Psoas muscle (tissue), 8 donors: ENCODE measurements at places on chromosomes 4 and X. TPM values are rescaled to one million over a fixed set of nuclear protein-coding genes. Genes with fewer than 3 reads are reported as not detected.

DNA sequence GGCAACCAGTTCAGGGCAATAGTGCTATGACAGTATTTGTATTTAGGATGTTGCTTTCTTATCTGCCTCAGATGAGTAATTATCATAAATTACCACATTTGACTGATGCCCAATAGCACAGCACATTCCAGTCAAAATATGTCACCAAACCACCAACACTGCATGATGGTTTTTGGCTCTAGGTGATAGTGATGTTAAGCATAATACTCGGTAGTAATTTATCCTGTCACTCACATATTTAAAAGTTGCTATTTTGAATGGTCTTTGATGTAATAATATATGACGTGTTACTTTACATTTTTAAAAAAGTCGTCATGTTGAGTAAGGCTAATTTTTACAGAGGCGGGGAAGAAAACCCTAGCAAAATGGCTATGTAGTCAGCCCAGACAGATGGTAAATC, 42.5 kb downstream of the UNC5C start:
- no peak for DNase-seq

The SERTM2 gene
- total RNA-seq: 0.10 TPM

- DNase-seq: no peak
Measured at GRCh38 chrX:48468247-48468671, 1.8 kb downstream of the SLC38A5 start.

DNA sequence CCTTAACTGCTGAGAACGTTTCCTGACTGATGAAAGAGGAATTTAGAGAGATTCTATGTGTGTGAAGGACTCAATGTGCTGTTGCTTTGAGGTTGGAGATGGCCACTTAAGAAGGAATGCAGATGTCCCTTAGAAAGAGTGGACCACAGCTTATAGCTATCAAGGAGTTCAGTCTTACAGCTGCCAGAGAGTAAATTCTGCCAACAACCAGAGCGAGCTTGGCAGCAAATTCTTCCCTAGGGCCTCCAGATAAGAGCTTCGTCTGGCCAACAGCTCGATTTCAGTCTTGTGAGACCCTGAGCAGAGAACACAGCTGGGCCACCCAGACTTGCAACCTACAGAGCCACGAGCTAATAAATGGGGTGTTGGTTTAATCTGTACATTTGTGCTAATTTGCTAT, 21.8 kb downstream of the MID1 start:
- DNase-seq: no peak

DNA sequence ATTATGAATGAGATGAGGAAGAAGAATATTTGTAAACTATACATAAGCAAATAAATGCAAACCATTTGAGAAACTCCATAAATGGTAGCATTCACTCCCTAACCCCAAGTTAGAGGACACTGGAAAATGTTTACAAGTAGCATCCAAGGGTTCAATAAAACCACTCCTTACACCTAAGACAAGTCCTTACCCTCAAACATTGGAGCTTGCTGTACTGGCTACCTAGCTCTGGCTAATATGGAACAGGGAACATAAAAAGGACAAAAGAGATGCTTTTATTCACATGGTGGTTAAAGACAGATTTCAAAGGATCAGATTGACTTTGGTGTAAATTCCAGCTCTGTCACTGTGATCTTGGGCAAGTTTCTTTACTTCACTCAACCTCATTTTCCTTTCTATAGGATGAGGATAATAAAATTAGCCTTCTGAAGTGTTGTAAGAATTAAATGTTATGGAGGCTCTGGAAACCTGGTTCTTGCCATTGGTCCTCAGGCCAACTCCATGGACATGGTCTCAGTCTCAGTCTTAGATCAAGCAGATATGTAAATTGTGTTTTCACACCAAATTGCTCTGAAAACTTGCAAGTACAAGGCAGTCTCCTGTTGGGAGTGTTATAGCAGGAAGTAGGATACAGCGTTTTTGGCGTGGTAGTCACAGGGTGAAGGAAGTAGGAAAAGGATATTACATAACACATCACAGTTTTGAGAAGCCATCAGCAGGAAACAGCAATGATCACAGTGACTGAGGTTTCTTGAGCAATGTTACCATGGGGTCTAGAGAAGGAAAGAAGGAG, 3.3 kb downstream of the CXCL1 start:
- DNase-seq: no peak

The TMPRSS11D gene
- total RNA-seq: not detected

The PAGE2 gene
- not detected for total RNA-seq

DNA sequence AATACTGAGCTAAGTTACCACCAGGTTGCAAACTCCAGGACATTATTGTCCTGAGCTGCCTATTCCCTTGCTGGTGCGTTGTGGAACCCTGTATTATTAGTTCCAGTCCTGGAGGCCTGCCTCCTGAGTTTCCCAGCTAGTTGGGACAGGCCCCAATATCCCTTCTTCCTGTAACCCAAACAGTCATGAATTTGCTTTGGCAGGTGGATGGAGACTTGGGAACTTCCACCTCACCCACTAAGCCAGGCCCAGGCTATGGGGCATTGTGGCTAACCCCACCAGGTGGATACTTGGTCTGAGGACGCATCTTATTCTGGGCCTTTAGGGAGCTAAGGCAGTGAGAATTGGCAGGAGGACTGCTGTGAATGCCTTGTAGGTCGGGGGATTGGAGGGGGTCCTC, 5.0 kb downstream of the RBM3 start:
- DNase-seq: no peak

DNA sequence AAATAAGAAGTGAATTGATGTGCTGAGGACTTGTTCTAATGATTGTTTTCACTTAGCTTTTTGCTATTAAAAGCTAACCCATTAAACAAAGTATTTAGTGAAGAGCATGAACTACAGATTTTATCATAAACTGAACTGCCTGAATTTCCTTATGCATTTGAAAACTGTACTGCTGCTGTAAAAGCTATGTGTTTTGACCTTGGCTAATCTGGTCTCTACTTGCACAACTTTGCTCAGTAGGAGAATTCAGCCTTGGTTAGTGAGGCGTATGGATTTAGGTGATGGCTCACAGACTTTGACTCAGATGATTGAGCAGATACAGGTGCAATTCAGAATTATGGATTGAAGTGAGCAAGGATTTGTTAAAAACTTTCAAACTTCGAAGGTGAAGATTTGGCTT, 38.7 kb upstream of the FAT1 start:
- DNase-seq: no peak

DNA sequence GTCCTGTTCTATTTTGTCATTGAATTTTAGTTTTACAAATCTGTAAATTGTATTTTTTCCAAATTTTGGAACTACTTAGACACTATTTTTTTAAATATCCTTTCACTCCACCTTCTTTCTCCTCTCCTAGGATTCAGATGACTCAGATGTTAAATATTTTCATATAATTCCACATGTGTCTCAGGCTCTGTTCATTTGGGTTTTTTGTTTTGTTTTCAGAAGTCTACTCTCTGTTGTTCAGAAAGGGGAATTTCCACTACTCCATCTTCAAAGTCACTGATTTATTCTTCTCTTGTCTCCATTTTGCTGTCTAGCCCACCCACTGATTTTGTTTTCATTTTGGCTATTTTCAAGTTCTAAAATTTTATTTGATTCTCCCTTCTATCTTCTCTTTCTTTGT, 264.0 kb upstream of the SLIT2 start:
- no peak for DNase-seq

- no peak for DNase-seq
Measured at GRCh38 chrX:9134366-9134765, 100.4 kb upstream of the FAM9B start.

The SRPX2 gene
- 7.3 TPM for total RNA-seq

The CFP gene
- total RNA-seq: 1.7 TPM

- DNase-seq: no peak
Measured at GRCh38 chr4:173211838-173212237, 43.2 kb downstream of the GALNT7 start.

- no peak for DNase-seq
Measured at GRCh38 chr4:11218692-11219091, 210.0 kb downstream of the HS3ST1 start.

GRCh38 chr4:56169061-56169460, 218.2 kb downstream of the AASDH start:
- DNase-seq: no peak

GRCh38 chrX:21623778-21624501, 34.2 kb downstream of the KLHL34 start:
- no peak for DNase-seq

The DOK7 gene
- 48.6 TPM for total RNA-seq

The NXT2 gene
- total RNA-seq: 1.2 TPM

The S100G gene
- total RNA-seq: not detected

- no peak for DNase-seq
Measured at GRCh38 chr4:65580551-65580950, 89.7 kb downstream of the EPHA5 start.

DNA sequence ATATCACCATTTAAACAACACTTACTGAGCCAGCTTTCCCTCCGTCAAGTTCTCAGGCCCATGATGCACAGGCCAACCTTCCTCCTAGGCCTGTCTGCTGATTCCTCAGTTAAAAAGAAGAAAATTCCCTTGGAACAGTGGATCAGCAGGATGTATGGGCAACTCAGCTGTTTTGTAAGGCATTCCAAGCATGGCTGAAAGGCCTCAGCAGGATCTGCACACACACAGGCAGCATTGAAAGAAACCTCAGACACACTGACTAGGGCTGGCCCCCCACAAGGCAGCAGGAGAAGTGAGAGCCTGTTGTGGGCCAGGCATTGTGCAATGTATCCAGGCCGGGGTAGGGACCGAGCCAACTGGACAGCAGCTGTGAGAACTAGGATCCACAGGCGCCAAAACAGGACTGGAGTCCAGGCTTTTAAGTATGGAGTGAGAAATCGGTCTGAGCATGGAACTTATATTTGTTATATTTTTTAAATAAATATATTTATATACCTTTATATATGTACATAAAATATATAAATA, 171.4 kb downstream of the NWD2 start:
- no peak for DNase-seq

The EDA2R gene
- 5.9 TPM for total RNA-seq

DNA sequence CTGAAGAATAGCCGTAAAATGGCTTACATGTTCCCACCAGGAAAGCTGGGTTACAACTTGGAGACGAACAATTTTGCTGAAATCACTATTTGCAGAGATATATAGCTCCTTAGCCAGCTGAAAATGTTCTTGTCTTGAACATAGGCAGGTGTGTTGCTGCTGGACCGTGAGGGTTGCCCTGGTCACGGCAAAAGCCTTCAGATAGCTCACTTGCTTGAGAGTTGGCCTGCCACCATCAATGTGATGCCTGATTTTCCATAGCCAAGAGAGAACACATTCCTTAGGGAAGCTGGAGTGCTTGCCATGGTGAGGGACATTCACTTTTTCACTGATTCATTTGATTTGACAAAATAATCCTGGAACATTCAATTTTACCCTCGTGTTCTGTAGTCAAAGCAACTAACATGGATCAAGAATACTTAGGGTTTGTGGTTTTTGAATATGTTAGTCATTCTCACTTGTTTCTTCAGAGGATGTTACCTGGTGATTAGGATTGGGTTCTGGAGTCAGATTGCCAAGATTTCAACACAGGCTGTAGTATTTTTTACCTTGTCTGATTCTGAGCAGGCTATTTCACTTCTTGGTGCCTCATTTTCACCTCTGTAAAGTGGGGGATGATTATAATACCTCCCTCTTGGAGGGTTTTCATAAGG, 536.9 kb downstream of the RAPGEF2 start:
- no peak for DNase-seq

GRCh38 chr4:74623041-74623440, 171.3 kb downstream of the BTC start:
- no peak for DNase-seq

DNA sequence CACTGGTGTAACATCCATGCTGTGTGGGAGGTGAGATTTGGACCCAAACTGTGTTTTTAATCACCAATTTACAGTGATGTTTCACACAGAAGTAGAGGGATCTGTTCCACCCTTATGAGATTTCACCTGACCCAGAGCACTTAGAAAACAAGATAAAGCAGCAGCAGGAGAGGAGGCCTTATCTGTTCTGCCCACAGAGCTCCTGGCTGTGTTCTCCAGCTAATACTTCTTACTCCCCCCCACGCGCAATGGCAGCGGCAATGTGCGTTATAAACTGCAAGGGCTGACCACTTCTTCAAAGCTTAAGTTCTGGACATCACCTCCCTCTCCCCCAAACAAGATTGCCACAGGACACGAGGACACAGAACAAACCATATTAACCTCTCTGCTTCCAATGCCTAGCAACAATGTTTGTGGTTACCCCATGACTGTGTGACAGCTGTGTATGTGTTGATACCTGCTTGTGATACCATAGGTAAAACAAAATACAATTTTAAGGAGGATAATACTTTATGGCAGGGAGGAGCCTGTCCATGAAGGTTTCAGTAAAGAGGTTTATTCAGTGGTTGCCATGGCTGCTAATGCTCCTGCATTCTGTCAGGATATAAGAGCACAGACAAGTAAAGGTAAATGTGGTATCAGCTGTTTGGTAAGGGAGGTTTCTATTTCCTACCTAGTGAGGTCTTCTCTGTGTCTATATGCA, 210.0 kb downstream of the SOWAHB start:
- no peak for DNase-seq

The NEUROG2 gene
- total RNA-seq: not detected

GRCh38 chrX:27057883-27058282, 405.3 kb downstream of the PPP4R3C start:
- no peak for DNase-seq

The PPEF2 gene
- total RNA-seq: not detected

- DNase-seq: no peak
Measured at GRCh38 chrX:56600141-56600540, 36.7 kb downstream of the UBQLN2 start.

- no peak for DNase-seq
Measured at GRCh38 chr4:87555773-87556619, 26.8 kb upstream of the SPARCL1 start.

DNA sequence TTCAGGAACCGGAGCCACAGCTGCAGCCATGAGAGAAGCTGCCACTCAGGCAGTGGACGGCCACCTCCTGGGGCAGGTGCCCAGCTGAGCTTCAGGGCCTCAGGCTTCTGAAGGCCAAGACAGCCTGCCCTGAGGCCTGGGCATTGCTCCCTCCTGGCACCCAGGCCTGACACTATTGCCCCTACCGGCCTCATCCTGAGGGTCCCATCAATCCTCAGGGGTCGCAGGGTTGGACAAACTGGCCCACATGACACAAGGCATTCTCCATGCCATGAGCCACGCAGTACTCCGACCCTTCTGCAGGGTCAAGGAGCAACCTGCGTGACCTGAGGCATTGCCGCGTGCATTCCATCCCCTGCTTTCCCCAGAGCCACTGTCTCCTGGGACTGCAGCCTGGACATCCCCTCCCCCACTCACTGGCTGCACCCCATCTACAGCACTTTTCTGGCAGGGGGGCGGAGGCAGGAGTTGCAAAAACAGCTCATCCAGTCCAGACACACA, 3.0 kb upstream of the ZFP92 start:
- DNase-seq: no peak

- DNase-seq: no peak
Measured at GRCh38 chr4:7388627-7389026, 46.1 kb downstream of the PSAPL1 start.
